ENCODE measurements at places on chromosomes 1 and 21. TPM values are rescaled to one million over a fixed set of nuclear protein-coding genes. Genes with fewer than 3 reads are reported as not detected.

The ZFYVE9 gene
- total RNA-seq, result 8.6 TPM

The TNNT2 gene
- 0.67 TPM for total RNA-seq

The SIM2 gene
- 4.8 TPM for total RNA-seq

The SPRR2D gene
- total RNA-seq, result not detected

The WNT4 gene
- 0.27 TPM for total RNA-seq

The C1orf185 gene
- total RNA-seq, result not detected

The PCBP3 gene
- total RNA-seq, result 1.1 TPM

The SPRR4 gene
- total RNA-seq, result not detected

The RGS1 gene
- total RNA-seq, result not detected

The TMEM269 gene
- total RNA-seq, result 0.06 TPM

The RBM11 gene
- total RNA-seq, result not detected

The HORMAD1 gene
- total RNA-seq, result 9.7 TPM

The ADCY10 gene
- total RNA-seq, result not detected
